ENCODE measurements at places on chromosomes 6 and 20.

DNA sequence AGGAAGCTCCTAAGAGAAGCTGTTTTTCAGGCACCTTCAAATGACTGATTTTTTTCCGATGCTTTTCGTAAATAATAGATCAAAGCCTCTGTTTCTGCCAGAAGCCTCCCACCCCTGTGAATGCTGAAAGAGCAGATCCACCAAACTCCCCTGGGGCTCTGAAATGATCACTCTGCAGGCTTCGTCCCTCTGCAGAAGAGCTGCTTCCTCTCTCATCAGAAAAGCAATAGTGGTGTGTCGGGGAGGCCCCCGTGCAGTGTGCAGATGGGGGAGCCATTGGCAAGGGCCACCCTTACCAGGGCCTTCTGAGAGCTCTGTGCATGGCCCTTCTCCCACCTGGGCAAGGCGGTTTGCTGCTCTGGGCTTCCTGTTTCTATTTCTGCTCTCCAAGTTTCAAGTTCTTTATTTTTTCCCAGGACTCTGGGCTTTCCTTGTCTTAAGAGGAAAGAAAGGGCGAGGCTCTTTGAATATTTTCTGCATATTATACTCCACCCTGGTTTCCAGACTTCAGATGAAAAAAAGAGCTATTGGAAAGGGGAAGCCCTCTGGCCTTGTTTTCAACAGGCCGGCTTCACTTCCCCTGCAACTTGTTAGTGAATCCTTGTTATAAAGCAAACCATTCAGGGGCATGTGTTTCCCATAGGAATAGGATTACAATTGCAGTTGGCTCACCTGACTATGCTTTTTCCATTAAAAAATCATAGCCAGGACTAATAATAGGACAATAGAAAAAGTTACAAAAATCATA is 155.2 kb downstream of the TTLL2 start:
- DNase-seq, result no peak

GRCh38 chr6:127641905-127642304 is 64.9 kb downstream of the C6orf58 start:
- DNase-seq, result peak; percentile 31

- no peak for DNase-seq
Observed at GRCh38 chr6:475314-475713, 83.8 kb downstream of the IRF4 start.

GRCh38 chr20:32567384-32568178 is 17.6 kb downstream of the NOL4L start:
- DNase-seq, result no peak

DNA sequence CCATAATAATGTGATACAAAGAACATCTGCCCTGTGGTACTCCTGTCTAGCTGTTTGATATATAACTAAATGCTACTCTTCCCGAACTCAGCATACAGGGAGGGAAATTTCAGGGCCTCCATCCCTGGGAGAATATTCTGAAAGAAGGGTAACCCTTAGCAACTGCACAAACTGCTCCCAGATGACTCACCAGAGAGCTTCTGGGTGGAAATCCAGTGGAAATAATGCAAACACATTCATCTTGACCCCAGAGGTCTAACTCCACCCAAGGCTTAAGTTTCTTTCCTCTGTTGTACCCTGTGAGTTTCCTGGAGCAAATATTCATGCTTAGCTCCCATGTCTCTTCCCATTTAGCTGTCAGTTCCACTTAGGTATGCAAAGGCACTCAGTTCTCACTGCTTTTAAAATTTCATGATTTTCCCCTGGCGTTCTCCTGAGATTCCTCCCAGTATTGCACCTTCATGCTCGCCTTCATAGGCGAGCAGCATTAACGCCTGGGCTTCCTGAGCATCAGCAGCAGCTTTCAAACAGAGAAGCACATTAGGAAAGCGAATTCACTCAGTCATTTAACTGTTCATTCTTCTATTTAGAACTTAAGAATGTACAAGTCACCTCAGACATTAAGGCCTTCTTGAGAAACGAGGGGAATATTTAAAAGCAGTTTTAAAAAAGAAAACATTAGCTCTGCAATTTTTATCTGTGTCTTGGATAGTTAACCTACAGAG is 43.8 kb upstream of the LAMA4 start:
- no peak for DNase-seq

DNA sequence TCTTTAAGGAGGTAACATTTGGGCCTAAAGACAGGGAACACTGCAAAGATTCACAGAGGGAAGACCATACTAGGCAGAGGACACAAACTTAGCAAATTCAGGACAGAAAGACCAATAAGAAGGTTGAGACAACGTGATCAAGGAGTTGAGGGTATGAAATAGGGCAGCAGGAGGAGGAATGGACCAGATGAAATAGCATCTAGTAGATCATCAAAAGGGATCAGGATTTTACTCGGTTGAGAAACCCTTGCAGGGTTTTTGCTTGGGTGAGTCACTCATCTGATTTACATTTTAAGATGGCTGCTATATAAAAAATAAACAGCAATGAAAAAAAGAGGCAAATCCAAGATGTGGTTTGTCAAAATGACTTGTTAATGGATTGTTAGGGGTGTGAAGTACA is 4.7 kb downstream of the BCLAF1 start:
- DNase-seq, result no peak

GRCh38 chr6:33147807-33148666 is 44.2 kb downstream of the COL11A2 start:
- no peak for DNase-seq

GRCh38 chr6:69907981-69908498 is 41.7 kb downstream of the COL19A1 start:
- DNase-seq, result no peak

DNA sequence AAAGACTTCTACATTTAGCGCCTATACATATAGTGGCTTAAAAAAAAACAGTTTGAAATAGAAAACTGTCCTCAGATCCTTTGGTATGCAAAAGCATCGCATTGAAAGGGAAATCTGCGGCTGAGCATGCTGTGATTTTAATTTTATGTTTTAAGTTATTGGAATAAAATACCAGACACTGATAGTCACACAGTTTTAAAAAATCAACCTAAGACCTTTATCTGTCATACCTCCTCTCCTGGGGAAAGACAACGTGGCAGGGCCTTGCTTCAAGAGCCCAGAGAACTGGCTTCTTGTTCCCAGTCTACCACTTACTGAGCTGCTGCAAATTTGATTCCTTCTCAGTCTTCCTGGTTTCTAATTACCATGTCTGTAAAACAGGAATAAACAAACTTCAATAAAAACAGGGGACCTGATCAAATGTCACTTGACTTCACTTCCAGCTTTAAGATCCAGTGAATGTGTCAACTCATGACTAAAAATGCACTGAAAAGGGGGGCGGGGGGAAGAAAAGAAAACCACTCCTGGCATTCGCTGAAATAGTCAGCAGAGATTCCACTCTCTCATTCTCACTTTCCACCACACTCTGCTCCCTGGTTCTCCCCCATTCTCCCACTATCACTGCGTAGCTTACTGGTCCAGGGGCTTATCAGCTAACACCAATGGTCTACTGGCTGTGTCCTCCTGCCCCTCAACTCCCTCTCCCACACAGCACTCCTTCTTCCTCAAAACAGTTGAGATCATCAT is 494.7 kb upstream of the MARCKS start:
- no peak for DNase-seq

GRCh38 chr6:162887981-162888689 is 160.4 kb downstream of the PACRG start:
- DNase-seq, result no peak

GRCh38 chr6:22965889-22966288 is 396.5 kb downstream of the HDGFL1 start:
- DNase-seq, result no peak

- DNase-seq, result no peak
Observed at GRCh38 chr6:56374841-56375369, 127.5 kb upstream of the COL21A1 start.

DNA sequence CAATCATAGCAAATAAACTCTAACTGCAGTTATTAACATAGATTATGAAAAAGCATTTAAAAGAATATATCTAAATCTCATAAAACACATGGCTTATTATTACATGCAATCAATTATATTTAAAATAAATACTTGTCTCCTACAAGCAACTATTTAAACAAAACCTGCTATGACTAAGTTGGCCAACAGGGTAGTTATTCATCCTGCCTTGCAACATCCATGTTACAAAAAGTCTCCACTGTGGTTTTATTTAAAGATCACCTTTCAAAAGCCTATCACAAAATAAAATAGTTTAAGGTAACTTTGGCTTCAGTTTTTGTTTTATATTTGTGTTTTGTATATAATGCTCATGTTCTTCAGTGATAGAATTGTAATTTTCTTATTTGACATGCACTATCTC is 1127.0 kb upstream of the MAP3K7 start:
- DNase-seq, result no peak

- DNase-seq, result no peak
Observed at GRCh38 chr6:152050451-152051195, 243.1 kb downstream of the ESR1 start.

- no peak for DNase-seq
Observed at GRCh38 chr6:152098683-152099082, 291.2 kb downstream of the ESR1 start.

DNA sequence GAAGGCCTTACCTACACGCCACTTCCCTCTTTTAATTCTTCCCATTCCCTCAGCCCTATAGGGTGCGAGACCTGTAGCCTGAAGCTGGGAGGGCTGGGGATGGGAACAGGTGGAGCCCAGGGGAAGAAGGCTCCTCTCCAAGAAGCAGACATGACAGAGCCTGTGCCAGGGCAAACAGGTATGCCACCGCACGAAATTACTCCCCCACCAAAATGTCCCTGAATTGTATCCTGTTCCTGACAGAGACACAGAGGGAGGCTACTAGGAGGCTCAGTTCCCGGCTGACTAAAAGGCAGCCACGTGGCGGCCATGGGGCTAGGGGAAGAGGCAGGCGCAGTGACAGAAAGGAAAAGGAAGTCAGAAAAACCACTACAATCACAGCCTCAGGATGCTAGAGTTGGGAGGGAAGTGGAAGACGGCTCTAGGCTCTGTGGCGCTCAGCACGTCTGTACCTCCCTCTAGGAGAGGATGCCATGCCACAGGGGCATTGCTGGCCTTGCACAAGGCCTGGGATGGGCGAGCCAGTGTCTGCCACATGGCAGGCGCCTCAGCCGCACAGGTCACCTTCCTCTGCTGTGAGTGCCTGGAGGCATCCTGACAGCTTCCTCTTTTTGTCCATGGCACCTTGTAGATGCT is 27.7 kb downstream of the TFEB start:
- DNase-seq, result no peak

DNA sequence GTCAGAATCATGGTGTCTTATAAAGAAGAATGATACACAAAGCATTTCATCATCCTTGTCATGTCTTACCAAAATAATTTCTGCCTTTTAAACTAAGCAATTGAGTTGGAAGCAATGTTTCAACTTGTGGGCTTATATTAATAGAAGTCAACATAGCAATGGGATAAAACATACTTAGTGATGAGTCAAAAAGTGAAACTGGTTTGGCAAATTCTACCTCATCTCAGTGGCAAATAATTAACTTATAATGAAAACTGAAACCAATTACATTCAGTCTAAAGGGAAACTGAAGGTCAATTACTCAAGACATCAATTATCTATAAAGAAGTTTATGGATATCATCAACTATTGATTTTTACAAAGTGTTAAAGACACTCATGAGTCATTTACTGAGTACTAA is 463.8 kb downstream of the BMP2 start:
- no peak for DNase-seq

- DNase-seq, result no peak
Observed at GRCh38 chr20:15550116-15550870, 1023.0 kb downstream of the KIF16B start.
